Substantia nigra (tissue), 51 donors: ENCODE measurements at places on chromosomes 16 and 17.

GRCh38 chr17:70896843-70897242, 727.5 kb downstream of the KCNJ2 start:
- DNase-seq = no peak

DNA sequence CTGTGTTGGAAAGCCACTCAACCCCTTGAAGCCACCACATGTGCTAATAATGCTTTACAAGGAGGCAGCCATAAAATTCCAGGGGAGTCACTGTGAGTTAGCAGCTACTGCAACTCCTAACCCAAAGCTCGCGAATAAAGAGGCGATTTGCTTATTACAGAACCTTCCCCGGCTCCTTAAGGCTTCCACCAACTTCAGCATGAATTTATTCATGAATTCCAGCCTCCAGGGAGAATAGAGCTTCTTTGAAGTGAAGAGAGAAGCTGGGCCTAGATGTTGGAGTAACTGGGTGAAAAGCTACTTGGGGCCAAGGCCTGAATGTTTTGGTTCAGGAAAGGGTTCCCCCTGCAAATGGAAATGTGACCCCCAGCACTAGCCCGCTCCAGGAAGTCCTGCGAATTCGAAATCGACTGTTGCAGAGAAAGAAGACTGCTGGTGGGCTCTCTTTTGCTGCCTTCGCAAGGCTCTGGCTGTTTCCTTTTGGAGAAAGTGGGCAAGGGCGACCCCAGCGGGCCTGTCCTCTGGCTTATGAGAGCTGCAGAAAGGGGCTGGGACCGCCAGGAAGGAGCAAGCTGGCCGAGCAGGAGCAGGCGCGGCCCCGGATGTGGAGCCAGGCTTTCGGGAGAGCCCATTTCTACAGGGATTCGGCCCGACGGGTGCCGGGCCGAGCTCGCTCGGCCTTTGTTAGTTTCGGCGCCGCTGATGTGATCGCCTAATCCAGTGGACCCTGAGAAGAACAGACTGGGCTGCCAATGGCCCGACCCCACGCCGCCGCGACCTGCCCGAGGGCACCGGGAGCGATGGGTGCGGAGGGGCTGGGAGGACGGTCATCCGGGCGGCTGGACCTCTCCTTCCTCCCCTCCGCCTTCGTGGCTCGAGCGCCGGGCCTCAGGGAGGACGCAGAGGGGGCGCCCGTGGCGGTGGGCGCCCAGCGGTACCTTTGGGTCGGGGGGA, 7.6 kb downstream of the CBX8 start:
- no peak for DNase-seq

DNA sequence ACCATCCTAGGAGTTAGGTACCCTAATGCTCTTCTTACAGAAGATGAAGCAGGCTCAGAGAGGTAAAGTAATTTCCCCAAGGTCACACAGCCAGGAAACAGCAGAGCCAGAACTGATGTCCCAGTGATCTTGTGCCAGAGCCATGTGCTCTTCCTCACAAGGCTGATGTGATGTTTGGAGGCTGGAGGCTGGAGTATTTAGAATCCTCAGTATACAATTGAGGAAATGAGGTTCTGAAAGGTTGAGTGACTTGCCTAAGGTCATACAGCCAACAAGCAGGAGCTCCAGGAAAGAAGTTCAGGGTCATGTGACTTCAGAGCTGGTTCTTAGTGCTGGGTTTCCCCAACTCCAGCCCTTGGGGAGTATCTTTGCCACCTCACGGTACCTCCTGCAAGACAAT, 18.5 kb downstream of the ITPRIPL2 start:
- no peak for DNase-seq

DNA sequence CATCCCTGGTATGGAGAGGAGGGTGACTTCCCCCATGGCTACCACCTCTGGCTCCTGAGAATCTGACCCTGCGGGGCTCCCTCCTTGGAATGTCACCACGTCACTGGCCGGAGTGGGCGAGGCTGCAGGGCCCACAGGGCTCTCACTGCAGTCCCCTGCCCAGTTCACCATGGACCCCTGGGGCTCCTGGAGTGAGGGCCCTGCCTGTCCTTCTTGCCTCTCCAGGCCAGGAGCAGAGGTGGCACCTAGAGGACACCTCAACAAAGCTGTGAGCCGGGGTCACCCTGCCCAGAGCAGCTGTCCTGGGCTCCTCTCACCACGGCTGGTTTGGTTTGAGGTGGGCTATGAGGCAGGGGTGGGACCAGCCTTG, 67.8 kb upstream of the GNG13 start:
- DNase-seq = no peak

- DNase-seq = no peak
Observed at GRCh38 chr17:2040942-2041560, 771 bp upstream of the OVCA2 start.

GRCh38 chr17:49031965-49032928, 35.1 kb downstream of the IGF2BP1 start:
- no peak for DNase-seq

DNA sequence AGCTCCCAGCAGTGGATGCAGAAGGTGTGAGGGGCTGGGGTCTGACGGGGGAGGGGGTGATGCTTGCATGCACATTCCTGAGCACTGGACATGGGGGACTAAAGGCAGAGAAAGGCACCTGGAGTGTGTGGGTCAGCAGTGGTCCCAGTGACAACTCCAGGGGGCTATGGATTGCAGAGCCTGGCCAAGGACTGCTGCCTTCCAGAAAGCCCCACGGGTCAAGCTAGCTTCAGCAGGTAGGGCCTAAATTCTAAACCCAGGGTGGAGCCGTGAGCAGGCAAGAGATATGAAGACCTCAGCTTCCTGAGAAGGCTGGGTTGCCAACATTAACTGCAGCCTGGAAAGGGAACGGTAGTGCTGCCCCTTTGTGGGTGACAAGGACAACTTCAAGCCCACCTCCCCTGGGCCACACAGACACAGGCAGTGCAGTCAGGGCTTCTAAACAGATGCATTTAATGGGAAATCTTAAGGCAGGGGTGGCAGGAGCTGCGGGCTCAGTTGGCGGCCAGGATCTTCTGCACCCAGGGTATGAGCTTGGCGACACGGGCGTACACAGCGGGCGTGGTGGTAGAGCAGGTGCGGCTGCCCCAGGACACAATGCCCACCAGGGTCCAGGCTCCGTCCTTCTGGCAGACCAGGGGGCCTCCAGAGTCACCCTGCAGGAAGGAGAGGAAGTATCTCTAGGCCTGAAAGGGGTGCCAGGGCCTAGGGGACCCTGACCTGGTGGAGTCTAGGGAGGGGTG, 3.1 kb downstream of the CTRB2 start:
- no peak for DNase-seq

GRCh38 chr16:16163571-16163970, 59.7 kb downstream of the ABCC6 start:
- DNase-seq = no peak

GRCh38 chr17:60318326-60318725, 73.6 kb downstream of the USP32 start:
- no peak for DNase-seq

- peak; percentile 74 for DNase-seq
Observed at GRCh38 chr17:7437950-7438614, 1.2 kb upstream of the FGF11 start.

GRCh38 chr17:28726627-28727491, 826 bp upstream of the TLCD1 start:
- peak; percentile 81 for DNase-seq

DNA sequence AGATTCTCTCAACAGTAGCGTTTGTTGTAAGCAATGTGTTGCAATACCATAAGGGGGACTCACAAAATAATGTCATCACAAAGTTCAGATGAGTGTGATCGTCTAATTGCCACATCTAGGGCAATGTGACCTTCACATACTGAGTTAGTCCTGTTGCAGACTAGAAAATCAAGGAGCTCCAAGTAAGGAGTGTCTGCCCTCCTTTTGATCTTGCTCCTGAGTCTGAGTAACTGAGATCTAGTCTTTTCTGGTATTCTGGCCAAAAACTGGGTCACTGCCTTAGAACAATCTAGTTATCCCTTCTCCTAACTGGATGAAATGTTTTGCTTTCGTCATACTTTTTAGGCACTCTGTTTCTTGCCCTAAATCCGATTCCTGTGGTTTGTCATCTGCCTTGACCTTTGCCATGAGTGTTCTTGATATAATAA, 712.1 kb downstream of the CDH11 start:
- DNase-seq = no peak

- no peak for DNase-seq
Observed at GRCh38 chr17:15267996-15268395, 2.9 kb upstream of the PMP22 start.

DNA sequence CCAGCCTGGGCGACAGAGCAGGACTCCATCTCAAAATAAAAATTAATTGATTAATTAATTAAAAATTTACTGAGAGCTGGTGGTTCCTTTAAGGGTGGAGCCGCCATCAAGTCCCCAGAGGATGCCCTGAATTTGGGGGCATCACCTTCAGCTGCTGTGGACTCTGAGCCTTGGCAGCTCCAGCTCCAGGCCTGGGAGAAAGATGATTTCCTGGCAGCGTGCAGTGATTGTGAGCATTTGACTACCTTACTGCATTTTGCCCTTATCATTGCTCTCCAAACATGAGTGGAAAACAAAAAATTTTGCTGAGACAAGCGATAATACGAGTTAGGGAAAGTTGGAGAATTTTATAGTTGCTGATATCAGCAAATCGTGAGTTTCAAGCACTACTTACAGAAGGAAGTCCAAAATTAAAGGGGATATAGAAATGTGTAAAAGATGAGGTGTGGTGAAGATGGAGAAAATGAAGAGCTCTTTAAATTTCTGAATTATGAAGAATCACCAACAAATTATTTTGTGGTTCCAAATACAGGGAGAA, 2.6 kb upstream of the ITGAD start:
- no peak for DNase-seq

DNA sequence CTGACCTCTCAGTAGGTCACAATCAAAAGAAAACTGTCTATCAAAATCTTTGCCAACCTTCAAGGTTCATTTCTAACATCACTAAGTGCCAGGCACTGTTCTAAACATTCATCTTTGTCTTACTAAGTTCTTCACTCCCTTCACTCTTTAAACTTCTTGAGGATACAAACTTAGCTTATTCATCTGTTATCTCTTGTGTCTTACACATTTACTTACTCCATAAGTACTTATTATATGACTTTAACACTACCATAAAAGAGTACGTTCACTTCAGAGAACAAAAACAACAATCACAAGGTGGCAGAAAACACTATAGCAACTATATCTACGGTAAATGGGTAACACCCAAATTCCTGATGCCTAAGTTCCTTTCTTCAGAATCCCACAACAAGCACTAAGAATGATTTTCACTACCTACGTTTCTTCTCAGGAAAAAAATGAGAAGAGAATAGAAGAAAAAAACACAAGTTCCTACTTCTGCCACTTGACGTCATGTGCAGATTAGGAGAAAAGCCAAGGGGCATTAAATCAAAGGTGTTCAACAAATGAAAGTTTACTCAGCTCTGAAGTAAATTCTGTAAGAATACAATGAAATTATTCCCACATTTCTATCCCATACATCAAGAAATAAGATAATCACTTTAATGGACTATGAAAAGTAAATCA, 29.2 kb downstream of the KANSL1 start:
- DNase-seq = no peak

GRCh38 chr16:30557707-30557956, 542 bp downstream of the ZNF764 start:
- DNase-seq = no peak

DNA sequence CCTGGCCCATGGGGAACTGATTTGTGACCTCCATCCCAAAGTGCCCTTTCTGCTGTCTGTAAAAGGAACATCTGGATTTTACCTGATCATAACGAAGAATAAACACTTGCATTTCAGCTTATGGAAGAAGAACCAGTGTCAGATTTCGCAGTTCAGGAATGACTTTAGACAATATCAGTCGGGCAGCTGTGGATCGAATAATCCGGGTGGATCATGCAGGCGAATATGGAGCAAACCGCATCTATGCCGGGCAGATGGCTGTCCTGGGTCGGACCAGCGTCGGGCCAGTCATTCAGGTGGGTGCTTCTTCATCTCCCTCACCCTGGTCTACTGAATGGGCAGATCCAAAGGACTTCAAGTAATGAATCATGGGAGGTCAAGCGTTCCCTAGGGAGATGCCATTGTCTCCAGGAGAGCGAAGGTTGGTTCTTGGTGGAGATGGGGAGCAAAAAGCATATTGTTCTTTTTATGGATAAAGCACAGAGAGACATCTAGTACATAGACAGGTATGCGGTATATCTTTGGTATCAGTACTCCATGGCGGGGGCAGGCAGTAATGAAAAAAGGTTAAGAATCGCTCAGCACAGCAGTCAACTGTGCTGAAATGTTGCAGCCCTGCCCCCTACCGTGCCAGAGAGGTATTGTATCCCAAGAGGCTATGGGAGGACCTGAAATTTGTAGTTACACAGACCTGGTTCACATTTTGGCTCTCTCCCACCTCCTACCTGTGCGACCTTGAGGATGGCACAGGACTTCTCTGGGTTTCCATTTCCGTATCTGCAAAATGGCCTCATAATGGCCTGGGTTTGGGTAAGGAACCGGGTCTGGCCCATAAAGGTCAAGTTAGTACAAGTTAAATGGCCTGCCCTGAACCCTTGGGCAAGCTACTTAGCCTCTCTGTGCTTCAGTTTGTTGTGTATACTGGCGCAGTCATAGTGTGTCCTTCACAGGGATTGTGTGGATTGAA, 4.7 kb downstream of the COQ7 start:
- peak; percentile 51 for DNase-seq

- DNase-seq = no peak
Observed at GRCh38 chr16:12651765-12652512, 151.7 kb downstream of the CPPED1 start.

DNA sequence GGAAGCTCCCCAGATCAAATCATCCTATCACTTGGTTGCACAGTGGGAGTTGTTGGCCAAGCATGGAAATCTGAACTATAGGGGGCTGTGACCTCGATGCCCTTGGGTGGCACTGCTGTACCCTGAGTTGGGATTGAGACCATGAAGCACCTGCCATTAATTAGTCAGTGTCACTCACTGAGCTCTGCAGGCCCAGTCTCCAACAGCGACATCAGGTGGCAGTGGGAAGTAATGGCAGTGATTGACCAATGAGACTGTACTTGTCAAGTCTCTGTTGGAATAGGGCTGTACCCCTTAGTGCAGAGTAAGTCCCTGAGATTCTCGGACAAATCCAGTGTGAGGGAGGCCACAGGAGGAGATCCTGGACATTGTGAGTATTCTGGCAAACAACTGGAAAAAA, 118.0 kb upstream of the RPL38 start:
- no peak for DNase-seq

- DNase-seq = no peak
Observed at GRCh38 chr16:71421911-71422310, 19.9 kb downstream of the TLE7 start.

- DNase-seq = no peak
Observed at GRCh38 chr17:44982113-44982702, 14.1 kb upstream of the C1QL1 start.

GRCh38 chr16:23181506-23181905, 1.0 kb upstream of the SCNN1G start:
- no peak for DNase-seq

DNA sequence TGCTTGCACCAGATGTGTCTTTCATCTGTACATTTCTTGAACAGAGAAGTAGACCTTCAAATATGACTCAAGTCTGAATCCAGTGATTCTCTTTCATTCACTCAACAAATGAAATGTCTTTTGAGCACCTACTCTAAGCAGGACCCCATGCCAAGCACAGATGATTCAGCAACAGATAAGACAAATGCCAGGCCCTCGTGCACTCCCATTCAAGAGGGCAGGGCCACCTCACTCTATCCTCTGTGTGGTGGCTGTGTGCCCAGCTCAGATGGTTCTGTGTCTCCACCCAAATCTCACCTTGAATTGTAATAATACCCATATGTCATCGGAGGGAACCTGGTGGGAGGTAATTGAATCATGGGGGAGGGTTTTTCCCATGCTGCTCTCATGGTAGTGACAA, 74.1 kb upstream of the NKD1 start:
- DNase-seq = no peak
